ENCODE measurements at places on chromosomes 13 and 19. TPM values are rescaled to one million over a fixed set of nuclear protein-coding genes. Genes with fewer than 3 reads are reported as not detected.

GRCh38 chr13:112592181-112592580, 4.2 kb upstream of the TUBGCP3 start:
- no peak for DNase-seq

CDC37 gene
- 151 TPM for total RNA-seq

GRCh38 chr13:48731957-48732569, 78.3 kb downstream of the CYSLTR2 start:
- no peak for DNase-seq

ZNF324 gene
- total RNA-seq, result 18.4 TPM

GRCh38 chr13:110324026-110324749, 17.1 kb downstream of the COL4A2 start:
- peak; percentile 66 for DNase-seq
